ENCODE measurements at places on chromosomes 12 and 14.

DNA sequence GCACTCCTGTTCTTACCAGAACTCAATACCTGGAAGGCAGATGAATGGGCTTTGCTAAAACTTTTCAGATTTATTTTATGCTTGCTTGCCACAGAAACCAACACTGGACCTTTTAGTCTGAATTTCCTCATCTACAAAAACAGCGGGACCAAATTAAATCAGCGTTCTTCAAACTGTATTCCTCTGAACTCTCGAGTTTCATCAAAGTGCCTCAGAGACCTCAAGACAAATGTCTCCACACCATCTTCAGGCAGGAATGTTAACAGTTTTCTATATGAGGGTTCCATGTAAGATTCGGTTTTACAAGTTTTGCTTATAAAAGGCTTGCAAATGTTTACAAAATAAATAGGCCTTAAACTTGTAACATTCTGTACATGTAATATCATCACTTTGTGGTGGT is 74.6 kb downstream of the MED13L start:
- DNase-seq, result no peak

- DNase-seq, result no peak
Measured at GRCh38 chr12:124742111-124742510, 121.6 kb downstream of the SCARB1 start.

- no peak for DNase-seq
Measured at GRCh38 chr14:73607241-73607640, 5.1 kb upstream of the ACOT6 start.

GRCh38 chr12:71441836-71442566 is 2.4 kb downstream of the LGR5 start:
- no peak for DNase-seq

DNA sequence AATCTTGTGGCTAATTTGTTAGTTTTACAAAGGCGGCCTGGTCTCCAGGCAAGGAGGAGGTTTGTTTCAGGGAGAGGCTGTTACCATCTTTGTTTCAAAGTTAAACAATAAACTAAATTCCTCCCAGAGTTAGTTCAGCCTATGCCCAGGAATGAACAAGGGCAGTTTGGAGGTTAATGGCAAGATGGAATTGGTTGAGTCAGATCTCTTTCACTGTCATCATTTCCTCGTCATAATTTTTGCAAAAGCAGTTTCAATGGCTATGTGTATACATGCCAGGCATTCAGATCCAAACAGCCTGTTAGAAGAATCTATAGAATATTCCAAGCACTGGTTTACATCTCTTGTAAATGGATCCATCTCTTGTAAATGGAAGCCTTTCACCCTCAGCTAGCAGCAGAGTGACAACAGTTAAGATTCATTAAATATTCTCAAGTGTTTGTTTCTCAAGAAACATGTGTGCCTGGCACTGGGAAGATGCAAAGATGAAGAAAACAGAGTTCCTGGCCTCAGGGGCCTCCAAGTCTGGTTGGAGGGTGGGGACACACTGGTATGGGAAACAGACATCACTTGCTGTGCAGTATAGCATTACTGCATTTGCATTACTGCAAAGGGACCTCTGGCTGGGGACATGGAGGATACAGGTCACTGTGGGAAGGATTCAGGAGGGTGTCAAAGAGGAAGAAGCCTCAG is 65.8 kb downstream of the RIN3 start:
- DNase-seq, result no peak

- no peak for DNase-seq
Measured at GRCh38 chr12:121124402-121125109, 8.1 kb upstream of the P2RX7 start.

DNA sequence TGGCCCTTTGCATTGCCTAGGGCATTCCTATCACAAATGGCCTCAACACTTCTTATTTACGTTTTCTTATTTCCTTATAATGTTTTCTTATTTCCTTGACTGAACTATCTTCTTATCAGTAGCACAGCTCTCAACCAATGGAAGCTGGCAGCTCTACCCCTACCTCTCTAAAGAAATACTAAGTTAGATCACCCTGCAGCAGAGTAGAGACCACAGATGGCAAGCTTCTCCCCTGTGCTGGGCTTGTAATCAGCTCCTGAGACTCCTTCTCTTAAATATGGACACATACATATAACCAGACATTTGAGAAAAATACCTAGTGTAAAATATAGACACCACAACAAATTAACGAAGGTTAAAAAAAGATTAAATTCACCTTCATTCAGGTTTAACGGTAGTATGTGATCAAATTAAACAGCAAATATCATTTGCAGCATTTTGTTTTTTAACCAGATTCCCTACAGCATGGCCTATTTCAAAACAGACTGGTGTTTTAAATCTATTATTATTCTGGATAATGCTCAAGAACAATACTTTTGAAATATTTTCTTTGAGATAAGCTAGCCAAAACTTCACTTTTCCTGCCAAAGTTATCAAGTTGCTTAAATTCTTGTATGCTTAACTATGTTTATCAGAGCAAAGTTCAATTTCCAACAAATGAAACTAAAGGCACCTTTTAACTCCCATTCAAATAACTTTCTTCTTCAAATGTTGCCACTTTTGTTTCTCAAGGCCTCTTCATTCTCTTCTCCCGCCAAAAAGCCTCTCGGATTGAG is 54.3 kb downstream of the SLC41A2 start:
- DNase-seq, result no peak

DNA sequence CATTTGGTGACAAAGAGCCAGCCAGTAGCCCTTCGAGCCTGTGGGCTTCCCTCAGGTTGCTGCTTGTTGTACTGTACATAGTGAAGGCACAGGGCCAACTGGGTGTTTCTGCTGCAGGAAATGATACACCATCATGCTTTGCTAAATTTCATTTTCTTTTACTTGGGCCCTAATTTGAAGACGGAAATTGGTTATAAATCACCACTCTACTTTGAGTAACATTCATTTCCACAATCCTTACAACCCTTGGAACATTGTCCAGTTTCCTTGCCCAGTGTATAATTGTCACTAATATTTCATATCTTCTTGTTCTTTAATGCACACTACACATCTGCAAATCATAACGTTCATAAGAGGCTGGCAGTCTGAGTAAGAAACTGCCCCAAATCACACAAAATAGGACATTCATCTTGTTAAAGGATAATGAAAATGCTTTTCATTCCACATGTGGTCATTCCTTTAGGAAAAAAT is 30.2 kb downstream of the MSRB3 start:
- no peak for DNase-seq

DNA sequence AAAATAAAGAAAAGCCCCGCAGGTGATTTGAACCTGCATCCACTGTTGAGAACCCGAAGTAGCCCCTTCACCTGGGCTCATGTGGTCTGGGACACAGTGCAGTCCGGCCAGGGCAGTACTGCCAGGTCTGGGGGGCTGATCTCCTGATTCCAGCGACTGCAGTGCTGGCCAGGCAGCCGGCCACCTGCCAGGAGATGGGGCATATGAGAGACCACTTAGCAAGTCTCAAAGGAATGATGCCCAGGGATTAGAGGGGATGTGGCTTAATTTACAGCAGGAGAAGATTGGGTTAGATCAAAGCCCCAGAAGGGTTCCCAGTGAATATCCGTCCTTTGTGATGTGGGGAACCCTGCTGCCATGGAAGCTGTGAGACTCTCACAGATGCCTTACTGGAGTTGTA is 113.3 kb downstream of the PRMT8 start:
- no peak for DNase-seq

- DNase-seq, result no peak
Measured at GRCh38 chr14:64818151-64818550, 61.6 kb downstream of the SPTB start.

DNA sequence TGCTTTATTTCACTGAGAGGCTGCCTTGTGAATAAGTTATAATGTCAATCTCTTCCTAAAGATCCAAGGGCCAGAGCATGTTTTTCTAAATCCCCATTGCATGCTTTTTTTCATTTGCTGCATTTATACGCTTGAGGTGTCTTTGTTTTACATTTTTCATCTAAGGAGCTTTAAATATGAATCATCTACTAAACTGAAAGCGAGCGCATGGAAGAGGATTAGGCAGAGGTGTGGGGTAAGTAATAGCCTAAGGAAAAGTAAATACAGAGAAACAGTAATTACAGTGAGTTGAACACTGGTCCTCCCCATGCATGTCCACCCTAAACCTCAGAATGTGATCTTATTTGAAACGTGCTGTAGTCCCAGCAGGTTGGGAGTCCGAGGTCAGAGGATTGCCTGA is 76.4 kb upstream of the METAP2 start:
- no peak for DNase-seq

DNA sequence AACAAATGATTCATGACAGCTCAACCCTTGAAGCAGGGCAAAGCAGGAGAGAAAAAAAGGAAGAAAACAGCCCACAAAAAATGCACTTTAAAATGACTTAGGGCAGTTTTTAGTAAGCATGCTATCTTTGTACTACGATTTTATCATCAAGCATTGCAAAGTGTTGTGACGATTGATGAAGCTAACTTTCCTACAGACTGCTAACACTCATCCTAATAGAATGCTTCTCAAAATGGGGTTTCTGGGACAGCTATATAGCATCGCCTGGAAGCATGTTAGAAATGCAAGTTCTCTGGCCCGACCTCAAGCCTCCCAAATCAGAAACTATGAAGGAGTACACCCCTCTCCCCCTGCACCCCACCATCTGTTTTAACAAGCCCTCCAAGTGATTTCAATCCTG is 256.4 kb downstream of the SSPN start:
- DNase-seq, result no peak

- no peak for DNase-seq
Measured at GRCh38 chr14:53354336-53354735, 201.2 kb upstream of the DDHD1 start.

- DNase-seq, result no peak
Measured at GRCh38 chr12:52314511-52314910, 6.7 kb downstream of the KRT83 start.

DNA sequence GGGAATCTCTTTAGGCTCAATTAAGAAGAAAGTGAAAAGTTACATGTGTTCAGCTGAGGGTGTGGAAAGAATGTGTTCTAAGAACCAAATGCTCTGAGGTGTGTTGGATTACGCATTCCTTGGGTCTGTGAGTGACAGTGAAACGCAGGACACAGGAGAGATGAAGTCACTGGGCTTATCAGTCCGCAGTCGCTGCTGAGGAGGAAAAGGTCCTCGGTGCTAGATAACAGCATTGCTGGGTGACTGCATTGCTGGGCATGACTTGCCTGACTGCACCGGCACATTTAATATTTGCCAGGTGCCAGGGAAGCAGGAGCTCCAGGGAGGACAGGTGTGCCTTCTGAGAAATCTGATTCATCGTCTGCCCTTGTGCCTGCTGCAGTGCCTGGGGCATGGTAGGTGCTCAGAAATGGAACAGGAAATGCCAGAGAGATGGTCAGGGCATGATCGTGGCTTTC is 64.4 kb upstream of the FZD10 start:
- no peak for DNase-seq

- DNase-seq, result no peak
Measured at GRCh38 chr12:57454566-57455373, at the start of gene INHBE. Gene INHBE (plus strand): TSS chr12:57455307. CDS start chr12:57455537, 230 bp downstream.

DNA sequence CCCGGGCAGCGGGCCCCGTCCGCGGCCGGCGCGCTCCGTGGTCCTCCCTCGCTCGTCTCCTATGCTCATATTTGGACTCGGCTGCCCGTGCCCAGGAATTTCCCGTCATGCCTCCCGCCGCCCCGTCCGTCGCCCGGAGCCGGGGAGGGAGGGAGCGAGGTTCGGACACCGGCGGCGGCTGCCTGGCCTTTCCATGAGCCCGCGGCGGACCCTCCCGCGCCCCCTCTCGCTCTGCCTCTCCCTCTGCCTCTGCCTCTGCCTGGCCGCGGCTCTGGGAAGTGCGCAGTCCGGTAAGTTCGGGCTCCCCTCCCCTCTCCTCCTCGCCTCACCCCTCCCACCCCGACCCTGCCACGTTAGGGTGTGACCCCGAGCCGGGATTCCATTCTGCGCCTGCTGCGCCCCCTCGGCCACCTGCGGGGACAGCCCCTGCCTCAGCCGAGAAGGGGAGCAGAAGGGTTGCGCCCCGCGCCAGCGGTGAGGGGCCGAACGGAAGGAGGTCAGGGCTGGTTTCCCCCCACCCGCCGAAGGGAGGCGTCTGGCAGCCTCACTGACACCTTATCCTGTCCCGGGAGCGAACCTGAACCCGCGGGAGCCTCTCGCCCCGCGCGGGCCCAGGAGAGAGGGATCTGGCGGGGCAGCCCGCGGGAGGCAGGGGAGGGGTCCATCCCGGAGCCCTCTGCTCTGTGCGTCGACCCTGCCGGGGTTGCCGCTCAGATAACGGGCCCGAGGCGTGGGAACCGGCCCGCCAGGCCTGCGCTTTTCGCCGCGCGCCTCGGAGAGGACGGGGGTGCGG is at the start of gene MSRB3:
Gene MSRB3, plus strand, starts transcription at position 108 of the 793 bp plus-strand sequence. CDS start 29,897 bp downstream, outside the sequence.
- DNase-seq, result no peak

GRCh38 chr12:21699851-21700250 is 42.2 kb upstream of the LDHB start:
- no peak for DNase-seq

- DNase-seq, result no peak
Measured at GRCh38 chr12:95386051-95386450, 87.9 kb upstream of the METAP2 start.

- DNase-seq, result peak; percentile 30
Measured at GRCh38 chr14:61472011-61472672, 150.8 kb downstream of the PRKCH start.

DNA sequence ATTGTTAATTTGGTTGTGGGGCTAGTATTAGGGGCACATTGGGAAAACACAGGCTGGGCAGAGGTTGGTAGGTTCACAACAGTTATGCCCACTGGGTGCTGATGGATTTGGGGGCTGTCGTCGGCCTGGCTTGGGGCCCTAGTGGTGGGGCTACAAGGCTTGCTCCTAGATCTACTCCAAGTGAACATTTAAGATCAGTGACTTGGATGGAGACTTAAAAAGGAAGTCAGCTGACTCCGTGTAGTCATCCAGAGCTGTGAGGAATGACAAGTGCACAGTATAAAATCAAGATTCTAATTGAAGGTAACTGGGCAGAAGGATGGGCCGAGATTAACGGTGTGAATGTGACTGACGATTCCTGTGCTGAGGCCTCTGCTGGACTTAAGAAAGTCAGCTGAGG is 12.8 kb upstream of the NR4A1 start:
- DNase-seq, result no peak

GRCh38 chr14:105419195-105420091 is at the start of gene MTA1:
Gene MTA1 (plus strand): TSS chr14:105419827. CDS start chr14:105420036, 209 bp downstream.
- DNase-seq, result peak; percentile 40

DNA sequence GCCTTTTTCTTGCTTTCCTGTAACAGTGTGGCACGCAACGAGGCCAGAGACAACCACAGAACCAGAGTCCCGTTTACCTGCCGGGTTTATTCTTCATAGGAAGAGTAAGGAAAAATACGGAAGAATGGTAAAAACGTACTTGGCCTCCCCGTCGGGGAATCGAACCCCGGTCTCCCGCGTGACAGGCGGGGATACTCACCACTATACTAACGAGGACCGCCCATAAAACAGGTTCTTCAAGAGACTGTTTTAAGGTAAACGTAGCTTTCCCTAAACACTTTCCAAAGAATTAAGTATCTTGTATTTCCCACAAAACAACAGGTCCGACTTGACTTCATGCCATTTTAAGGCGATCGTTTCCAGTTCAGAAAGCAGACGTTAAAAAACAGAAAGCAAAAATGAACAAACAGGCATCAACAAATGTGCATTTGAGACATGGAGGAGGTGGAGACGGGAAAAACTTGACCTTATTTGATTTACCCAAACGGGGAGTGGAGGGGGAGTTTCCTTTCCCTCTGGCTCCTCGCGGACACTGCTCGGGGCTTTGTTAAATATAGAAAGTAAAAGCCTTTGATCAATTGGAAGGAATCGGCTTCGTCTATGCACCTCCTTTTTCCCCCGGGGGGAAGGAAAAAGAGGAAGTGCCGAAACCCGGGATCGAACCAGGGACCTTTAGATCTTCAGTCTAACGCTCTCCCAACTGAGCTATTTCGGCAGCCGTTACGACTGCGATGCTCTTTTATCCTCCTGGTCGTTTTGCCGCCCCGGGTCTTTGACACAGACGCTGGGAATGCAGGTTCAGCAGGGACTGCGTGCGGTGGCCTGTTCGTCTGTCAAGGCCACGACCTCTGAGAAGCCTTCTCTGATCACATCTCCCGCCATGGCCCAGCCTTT is 13.0 kb upstream of the UBC start:
- peak; percentile 92 for DNase-seq
